Tibial nerve (tissue), 4 donors: ENCODE measurements at places on chromosomes 3 and 15. TPM values are rescaled to one million over a fixed set of nuclear protein-coding genes. Genes with fewer than 3 reads are reported as not detected.

GRCh38 chr15:68795298-68795848, 25.3 kb downstream of the ANP32A start:
- no peaks in the 10 kb centered on the region for H3K27me3 ChIP-seq
- DNase-seq, result peak; percentile 77
- no peaks in the 10 kb centered on the region for H3K36me3 ChIP-seq
- H3K4me1 ChIP-seq, result peaks cover 97% of the 10 kb centered on the region

MEGF11 gene
- total RNA-seq, result 5.1 TPM

GRCh38 chr3:127457094-127457475, 133.4 kb downstream of the TPRA1 start:
- H3K36me3 ChIP-seq, result no peaks in the 10 kb centered on the region
- no peak overlapping the region for H3K27ac ChIP-seq
- H3K4me3 ChIP-seq, result no peak overlapping the region
- H3K4me1 ChIP-seq, result no peaks in the 10 kb centered on the region
- H3K27me3 ChIP-seq, result peaks cover 69% of the 10 kb centered on the region
- DNase-seq, result no peak

- H3K4me3 ChIP-seq, result no peak overlapping the region
- peak overlapping the region; percentile 78 for H3K27ac ChIP-seq
- H3K4me1 ChIP-seq, result peaks cover 39% of the 10 kb centered on the region
- H3K36me3 ChIP-seq, result no peaks in the 10 kb centered on the region
- peak; percentile 20 for DNase-seq
These were observed 151.2 kb downstream of the MYRIP start for GRCh38 chr3:39960515-39961191.

DNA sequence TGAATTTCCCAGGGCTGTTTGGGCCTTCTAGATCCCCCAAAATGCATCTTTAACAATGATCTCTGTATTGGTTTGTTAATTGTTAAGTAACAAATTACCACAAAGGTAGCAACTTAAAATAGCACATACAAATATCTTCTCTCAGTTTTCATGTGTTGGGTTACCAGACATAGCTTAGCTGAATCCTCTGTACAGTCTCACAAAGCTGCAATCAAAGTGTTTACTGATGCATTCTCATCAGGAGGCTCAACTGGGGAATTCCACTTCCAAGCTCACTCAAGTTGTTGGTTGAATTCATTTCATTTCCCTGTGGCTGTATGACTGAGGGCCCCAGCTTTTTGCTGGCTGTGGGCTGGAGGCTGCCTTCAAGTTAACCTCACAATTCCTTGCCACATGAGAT, 297.6 kb downstream of the RPLP1 start:
- DNase-seq, result no peak
- H3K4me3 ChIP-seq, result no peak overlapping the region
- peaks cover 11% of the 10 kb centered on the region for H3K4me1 ChIP-seq

GRCh38 chr3:111810909-111811308, 48.2 kb upstream of the PHLDB2 start:
- no peaks in the 10 kb centered on the region for H3K27me3 ChIP-seq
- H3K27ac ChIP-seq, result no peak overlapping the region
- H3K4me3 ChIP-seq, result no peak overlapping the region
- no peaks in the 10 kb centered on the region for H3K36me3 ChIP-seq

KNG1 gene
- not detected for total RNA-seq

OR5H14 gene
- not detected for total RNA-seq

GAP43 gene
- 15.3 TPM for total RNA-seq

DNA sequence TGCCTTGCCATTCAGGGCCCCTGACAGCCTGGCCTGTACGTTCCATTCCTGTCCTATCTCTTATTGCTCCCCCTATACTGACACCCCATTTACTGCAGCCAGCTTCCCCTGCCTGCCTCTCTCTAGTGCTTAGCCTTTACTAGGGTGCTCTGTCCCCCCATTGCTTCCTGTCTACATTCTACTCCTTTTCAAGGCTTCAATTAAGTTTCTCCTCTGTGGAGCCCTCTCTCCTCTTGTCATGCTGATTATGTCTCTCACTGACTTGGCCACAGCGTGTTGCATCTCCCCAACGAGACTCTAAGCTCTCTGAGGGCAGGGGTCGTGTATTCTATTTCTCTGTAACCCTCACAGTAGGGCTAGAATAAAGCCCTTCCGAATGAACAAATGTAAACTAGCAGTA, 185.2 kb downstream of the RPLP1 start:
- H3K27ac ChIP-seq, result no peak overlapping the region
- H3K4me3 ChIP-seq, result no peak overlapping the region
- no peaks in the 10 kb centered on the region for H3K4me1 ChIP-seq
- no peak for DNase-seq
- no peaks in the 10 kb centered on the region for H3K27me3 ChIP-seq
- H3K36me3 ChIP-seq, result no peaks in the 10 kb centered on the region

- H3K4me3 ChIP-seq, result no peak overlapping the region
- no peak overlapping the region for H3K27ac ChIP-seq
- H3K4me1 ChIP-seq, result peaks cover 12% of the 10 kb centered on the region
- DNase-seq, result no peak
These were observed 55.6 kb downstream of the ANAPC13 start for GRCh38 chr3:134430174-134430573.

DNA sequence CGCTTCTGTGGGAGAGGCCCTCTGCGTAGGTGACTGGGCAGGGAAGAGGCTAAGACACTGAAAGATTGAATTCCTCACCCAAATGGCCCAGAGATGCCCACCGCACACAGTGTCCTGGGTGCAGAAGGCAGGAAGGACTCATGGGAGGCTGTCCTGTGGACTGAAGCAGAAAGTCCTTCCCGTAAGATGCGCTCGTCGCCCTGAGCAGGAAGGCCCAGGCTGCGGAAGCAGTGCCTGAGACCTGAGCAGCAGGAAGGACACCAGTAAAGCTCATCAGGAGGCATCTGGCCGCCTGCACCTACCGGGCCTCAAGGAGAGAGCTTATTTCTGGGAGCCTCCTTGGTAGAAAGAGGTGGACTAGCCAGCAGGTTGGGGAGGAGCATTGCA, 3.3 kb downstream of the PAK6 start:
- no peaks in the 10 kb centered on the region for H3K36me3 ChIP-seq
- H3K4me1 ChIP-seq, result no peaks in the 10 kb centered on the region
- no peaks in the 10 kb centered on the region for H3K27me3 ChIP-seq
- no peak overlapping the region for H3K4me3 ChIP-seq

DNA sequence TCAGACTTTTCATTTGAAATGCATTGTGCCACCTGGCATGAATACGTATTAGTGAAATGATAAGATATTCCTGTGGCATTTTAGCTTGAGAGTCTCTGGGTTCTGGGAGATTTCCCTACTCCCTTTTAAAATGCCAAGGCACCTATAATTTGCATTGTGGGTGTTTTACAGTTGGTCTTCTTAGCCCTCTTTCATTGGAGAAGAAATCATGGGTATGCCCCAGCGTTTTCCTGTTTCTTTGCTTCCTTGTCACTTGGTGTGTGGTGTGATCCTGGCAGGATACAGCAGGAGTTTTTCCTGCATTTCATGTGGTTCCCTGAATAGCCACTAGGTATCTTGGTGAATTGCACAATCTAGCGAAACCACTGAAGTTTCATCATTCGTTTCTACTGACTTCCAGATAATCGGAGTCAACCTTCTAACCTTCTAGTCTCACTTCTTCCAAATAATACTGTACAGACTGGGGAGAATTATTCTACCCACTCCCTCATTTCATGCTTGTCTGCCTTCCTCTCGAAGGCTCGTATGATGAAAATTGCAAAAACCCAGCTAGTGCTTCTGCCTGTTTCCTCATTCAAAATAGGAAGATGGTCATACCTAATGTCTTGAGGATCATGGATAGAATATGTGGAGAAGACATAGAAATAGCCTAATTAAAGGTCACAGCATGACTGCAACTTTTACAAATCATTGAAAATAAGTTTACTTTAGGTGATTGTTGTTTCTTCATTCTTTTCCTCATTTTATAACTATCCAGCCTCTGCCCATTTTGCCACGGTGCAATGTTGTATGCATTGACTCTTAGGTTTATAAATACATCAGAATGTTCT, 2.6 kb downstream of the BHLHE40 start:
- peak overlapping the region; percentile 96 for H3K27ac ChIP-seq
- H3K4me1 ChIP-seq, result peaks cover 72% of the 10 kb centered on the region
- H3K36me3 ChIP-seq, result peaks cover 9% of the 10 kb centered on the region
- H3K27me3 ChIP-seq, result no peaks in the 10 kb centered on the region

ITIH3 gene
- 16.5 TPM for total RNA-seq

DNA sequence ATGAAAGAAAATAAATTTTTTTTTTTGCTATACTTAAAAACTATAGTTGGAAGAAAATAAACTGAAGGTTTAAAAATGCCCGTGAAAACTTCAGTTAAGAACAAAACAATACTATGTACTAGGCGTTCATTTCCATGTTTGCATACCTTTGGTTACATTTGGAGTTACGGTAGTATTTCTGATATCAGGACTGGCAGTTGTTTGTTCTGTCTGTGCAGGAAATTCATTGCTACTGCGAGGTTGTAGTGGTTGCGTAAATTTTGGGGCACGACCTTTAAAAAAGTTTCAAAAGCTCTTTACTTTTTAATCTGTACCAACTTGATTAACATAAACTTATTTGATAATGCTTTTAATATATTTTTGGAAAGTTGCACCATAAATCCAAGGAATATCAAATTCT, 47.9 kb downstream of the ST3GAL6 start:
- H3K4me3 ChIP-seq, result no peak overlapping the region
- no peaks in the 10 kb centered on the region for H3K4me1 ChIP-seq
- H3K27ac ChIP-seq, result no peak overlapping the region
- H3K27me3 ChIP-seq, result no peaks in the 10 kb centered on the region
- H3K36me3 ChIP-seq, result peaks cover 39% of the 10 kb centered on the region

GRCh38 chr3:125002414-125003368, 53.1 kb downstream of the HEG1 start:
- H3K36me3 ChIP-seq, result peaks cover 80% of the 10 kb centered on the region
- H3K27ac ChIP-seq, result peak overlapping the region; percentile 34
- H3K4me1 ChIP-seq, result peaks cover 11% of the 10 kb centered on the region
- no peaks in the 10 kb centered on the region for H3K27me3 ChIP-seq
- no peak for DNase-seq

DNA sequence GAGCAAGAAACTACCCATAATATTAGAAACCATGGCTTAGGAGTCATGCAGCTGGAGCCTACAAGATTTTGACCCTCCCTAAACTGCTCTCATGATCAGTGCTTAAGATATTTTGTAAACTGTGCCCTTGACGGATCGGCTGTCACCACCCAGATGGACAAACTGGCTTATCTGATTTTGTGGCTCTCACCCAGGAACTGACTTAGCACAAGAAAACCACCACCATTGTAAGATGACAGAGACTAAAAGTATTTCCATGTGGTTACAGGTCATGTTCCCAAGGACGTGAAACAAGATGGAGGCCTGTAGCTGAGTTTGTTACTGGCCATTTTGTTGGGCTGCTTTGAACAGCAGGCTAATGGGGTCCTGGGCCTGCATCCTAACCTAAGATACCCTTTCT, 940.9 kb downstream of the OTOL1 start:
- no peak overlapping the region for H3K27ac ChIP-seq
- no peaks in the 10 kb centered on the region for H3K36me3 ChIP-seq
- no peaks in the 10 kb centered on the region for H3K4me1 ChIP-seq
- DNase-seq, result no peak
- no peak overlapping the region for H3K4me3 ChIP-seq
- no peaks in the 10 kb centered on the region for H3K27me3 ChIP-seq

DNA sequence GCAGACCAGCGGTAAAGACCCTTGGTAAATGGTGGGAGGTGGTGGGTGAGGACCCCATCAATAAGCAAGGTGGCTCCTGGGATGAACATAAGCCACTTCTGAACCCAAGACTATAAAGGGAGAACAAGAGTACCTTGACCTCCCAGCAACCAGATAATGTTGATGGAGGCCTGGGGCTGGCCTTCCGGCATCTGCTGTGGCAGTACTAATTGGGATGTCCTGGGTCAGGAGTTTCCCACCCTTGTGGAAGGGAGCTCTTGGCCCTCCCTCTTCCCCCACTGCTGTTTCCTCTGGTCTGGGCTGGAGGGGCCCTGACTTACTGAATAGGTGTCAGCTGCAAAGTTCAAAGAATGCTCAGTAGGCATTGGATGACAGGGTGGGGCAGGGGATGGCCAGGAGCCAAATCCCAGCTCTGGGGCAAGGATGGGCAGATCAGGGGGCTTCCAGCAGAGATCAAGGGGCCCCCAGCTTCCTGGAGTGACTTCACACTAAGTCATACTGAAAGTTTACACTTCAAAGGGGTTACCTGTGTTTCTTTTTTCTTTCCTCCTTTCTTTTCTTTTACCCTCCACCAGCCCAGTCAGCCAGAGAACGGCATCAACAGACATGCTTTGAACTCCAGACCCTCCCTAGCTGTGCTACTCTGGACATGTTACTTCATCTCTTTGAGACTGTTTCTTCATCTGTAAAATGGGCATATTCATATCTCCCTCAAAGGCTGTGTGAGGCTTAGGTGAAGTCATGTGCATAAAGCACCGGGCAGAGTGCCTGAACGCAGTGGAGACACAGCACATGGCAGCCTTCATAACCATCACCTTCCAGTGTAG, 1.5 kb downstream of the RBP1 start:
- H3K36me3 ChIP-seq, result no peaks in the 10 kb centered on the region
- no peak overlapping the region for H3K4me3 ChIP-seq
- DNase-seq, result no peak
- H3K27ac ChIP-seq, result no peak overlapping the region
- no peaks in the 10 kb centered on the region for H3K27me3 ChIP-seq

DNA sequence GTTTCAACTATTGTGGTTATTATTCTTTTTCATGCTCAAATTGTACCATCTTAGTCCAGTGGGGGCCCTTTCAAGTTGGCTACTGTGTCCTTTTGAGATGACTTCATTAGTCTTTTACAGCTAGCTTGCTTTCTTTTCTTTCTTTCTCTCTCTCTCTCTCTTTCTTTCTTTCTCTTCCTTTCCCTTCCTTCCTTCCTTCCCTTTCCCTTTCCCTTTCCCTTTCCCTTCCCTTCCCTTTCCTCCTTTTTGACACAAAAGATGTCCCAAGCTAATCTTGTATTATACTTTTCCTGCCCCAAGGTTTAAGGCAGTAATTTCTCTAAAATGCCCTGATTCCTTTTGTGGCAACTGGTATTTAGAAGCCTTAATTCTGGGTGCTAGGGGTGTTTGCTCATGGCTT, 213.0 kb upstream of the TBC1D5 start:
- H3K4me1 ChIP-seq, result no peaks in the 10 kb centered on the region
- H3K4me3 ChIP-seq, result no peak overlapping the region
- no peak for DNase-seq
- no peaks in the 10 kb centered on the region for H3K36me3 ChIP-seq
- H3K27ac ChIP-seq, result no peak overlapping the region

GRCh38 chr3:83317605-83318004, 1556.2 kb upstream of the GBE1 start:
- H3K27me3 ChIP-seq, result no peaks in the 10 kb centered on the region
- H3K4me3 ChIP-seq, result no peak overlapping the region
- no peak overlapping the region for H3K27ac ChIP-seq
- H3K36me3 ChIP-seq, result no peaks in the 10 kb centered on the region

DNA sequence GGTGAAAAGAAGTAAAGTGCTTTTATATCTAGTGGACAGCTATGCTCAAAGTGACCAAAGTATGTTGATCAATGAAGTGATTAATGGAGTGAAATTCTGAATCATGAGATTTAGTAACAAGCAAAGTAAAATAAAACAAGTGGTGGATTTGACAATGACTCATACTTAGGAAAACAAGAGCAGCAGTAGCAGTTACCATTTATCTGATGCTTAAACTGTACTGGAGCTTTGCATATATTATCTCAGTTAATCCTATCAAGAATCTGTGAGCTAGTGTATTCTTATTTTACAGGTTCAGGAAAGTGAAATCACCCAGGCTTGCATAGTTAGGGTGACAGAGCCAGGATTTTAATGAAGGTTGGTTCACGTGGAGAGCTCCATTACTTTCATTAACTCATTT, 50.6 kb upstream of the SPATA16 start:
- H3K4me1 ChIP-seq, result no peaks in the 10 kb centered on the region
- H3K27ac ChIP-seq, result no peak overlapping the region
- no peak for DNase-seq
- H3K27me3 ChIP-seq, result no peaks in the 10 kb centered on the region
